ENCODE measurements at places on chromosomes 2 and 18.

- DNase-seq: no peak
Measured at GRCh38 chr18:7803956-7804469, 236.9 kb downstream of the PTPRM start.

- DNase-seq: no peak
Measured at GRCh38 chr2:19807866-19808265, 93.9 kb downstream of the TTC32 start.

DNA sequence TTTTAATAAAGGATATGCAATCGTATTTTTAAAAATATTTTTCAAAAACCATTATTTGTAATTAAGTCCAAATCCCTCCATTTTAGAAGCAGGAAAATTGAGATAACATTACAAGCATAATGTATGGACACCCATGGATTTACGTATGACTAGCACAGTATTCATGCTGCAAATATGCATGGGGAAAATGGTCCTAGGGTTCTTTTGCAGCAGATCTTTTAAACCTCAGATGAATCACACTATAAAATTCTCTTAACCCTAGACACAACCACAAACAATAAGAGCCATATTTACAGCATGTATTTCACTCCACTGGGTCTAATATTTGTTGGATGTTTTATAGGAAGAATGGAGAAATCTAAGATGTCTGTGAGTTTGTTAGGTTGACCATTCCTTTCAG lies 453.4 kb downstream of the TGIF1 start:
- peak; percentile 86 for DNase-seq

DNA sequence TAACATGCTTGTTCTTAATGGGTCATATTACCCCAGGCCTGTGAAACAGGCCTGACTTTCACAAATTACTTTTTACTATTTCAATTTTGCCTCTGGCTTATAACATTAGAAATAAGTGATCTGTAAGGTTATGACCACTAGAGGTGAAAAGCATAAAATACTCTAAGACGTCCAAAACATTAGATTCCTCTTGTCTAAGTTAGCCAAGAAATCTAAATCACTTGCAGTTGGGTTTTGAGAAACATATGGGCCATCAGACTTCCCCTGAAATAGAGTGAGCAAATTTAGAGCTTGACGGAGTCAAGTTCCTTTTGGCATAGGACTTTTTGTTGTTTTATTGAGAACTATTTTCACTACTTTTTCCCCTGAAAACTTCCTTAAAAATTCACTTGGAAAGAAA lies 32.7 kb upstream of the RIT2 start:
- DNase-seq: no peak

- no peak for DNase-seq
Measured at GRCh38 chr18:13103366-13103765, 112.2 kb downstream of the CEP192 start.

- DNase-seq: no peak
Measured at GRCh38 chr2:57044931-57045635, 861.3 kb downstream of the CCDC85A start.

All from skeletal muscle cell (primary cell).